Activated T-cell treated with anti-CD3 and anti-CD28 coated beads for 24 hours (primary cell): ENCODE measurements at places on chromosomes 2 and 18.

- DNase-seq, result no peak
These were observed 9.2 kb upstream of the CD28 start for GRCh38 chr2:203697190-203697589.

GRCh38 chr2:219286436-219287115 is 7.4 kb downstream of the DNAJB2 start:
- no peak for DNase-seq

GRCh38 chr18:34493099-34493544 is 217.0 kb upstream of the DTNA start:
- peak; percentile 2 for DNase-seq

- DNase-seq, result no peak
These were observed 136.9 kb downstream of the MAIP1 start for GRCh38 chr2:200092235-200092634.

DNA sequence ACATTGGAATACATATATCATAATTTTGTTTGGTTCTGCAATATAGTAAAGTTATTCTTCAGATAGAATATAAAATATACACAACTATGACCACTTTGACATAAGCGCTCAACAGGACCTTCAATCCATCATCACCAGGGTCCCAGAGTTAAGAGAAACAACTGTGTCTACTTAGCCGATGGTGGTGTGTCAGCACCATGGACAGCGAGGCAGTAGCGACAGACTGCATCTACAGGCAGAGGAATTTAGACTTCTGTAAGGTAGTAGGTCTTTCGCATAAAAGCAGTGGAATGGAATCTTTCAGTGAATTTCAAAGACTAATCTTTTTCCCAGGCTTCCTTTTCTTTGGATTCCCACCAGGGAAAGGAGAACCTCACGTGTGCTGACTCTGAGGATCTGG is 20.5 kb upstream of the LRPPRC start:
- no peak for DNase-seq

DNA sequence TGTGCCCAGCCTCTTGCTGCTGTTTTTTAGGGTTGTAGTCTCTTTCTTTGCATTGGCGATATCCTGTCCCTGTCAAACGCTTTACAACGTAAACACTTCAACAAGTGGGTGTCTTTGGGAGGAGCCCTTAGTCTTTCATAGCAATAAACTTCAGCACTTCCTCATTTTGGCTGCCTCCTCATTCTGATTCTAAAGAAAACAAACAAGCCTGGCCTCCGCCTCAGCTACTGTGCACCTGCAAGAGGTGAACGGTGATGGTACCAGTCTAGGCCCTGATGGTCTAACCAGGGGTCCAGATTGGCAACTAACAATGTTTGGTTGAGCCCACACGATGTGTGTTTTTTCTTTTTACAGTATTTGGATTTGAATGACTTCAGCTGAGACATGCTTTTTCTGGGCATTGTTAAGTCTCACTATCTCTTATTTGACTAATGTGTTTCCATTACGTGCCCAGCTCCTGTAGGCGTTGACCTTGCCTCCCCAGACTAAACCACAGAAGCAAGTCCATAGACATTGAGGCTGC is 53.2 kb upstream of the CUL3 start:
- DNase-seq, result no peak

- DNase-seq, result no peak
These were observed 236.0 kb downstream of the SH3BP4 start for GRCh38 chr2:235187806-235188205.

DNA sequence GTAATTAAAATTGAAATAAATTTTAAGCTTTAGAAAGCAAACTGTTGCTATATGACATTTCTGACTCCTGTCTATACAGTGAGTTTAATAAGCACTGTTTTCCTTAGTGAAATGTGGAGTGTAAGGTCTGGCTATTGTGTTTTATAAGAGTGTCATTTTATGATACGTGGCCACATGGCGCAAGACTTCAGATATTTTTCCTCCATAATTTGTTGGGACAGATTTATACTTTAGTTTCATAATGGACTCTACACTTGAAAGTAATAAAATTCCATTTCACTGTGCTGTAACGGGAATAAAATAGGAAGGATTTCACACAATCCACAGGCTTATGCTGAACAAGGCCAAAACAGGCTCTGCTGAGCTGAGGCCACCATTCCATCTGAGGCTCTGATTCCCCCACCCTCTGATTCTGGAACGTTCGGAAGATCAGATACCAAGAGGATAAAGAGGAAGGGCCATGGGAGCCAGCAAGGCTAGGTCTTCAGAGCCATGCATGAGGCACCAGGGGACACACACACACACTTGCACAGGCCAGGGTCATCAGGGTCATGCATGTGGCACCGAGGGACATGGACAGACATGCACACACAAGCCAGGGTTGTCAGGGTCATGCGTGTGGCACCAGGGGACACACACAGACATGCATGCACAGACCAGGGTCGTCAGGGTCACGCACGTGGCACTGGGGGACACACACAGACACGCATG is 35.6 kb downstream of the HDAC4 start:
- DNase-seq, result no peak

GRCh38 chr18:40094441-40094840 is 1860.6 kb upstream of the PIK3C3 start:
- DNase-seq, result no peak

DNA sequence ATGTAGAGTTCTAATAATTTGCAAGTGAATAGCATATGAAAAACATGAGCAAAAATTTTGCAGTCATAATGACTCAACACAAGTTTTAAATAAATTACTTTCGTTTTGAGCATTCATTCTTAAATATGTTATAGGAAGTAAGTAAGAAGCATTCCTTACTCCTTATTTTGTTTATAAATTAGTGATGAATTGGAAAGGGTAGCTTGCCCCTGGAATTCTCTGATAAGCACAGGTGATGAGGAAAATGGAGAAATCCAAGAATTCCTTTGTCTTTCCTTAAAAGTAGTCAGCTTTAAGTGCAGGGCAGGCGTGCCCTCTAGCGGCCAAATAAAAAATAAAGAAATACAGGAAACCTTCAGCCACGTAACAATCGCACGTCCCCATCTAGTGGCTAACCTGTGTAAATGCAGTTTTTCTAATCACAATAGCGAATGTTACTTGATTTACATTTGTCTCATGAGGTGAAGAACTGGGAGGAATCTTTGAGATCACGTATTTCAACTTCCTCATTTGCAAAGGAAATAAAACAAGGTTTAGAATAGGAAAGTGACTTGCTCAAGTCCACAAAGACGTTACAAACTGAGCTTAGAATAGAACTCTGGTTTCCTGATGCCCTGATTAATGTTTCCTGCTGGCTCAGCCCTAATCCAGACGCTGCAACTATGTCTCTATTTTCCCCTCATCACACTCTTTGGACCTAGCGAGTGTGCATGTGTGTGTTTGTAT is 47.2 kb upstream of the ZNG1B start:
- DNase-seq, result peak; percentile 54

GRCh38 chr2:196113061-196113974 is 44.7 kb upstream of the DNAH7 start:
- no peak for DNase-seq

DNA sequence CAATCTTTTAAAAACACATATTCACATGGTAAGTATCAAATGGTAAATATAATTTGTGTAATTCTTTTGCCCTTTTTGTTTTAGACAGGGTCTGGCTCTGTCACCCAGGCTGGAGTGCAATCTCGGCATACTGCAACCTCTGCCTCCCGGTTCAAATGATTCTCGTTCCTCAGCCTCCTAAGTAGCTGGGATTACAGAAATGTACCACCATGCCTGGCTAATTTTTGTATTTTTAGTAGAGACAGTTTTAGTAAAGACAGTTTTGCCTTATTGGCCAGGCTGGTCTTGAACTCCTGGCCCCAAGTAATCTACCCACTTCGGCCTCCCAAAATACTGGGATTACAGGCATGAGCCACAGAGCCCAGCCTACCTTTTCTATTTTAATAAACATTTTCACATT is 182.2 kb downstream of the MYCN start:
- DNase-seq, result no peak

- DNase-seq, result no peak
These were observed 74.4 kb downstream of the KIAA1328 start for GRCh38 chr18:36903215-36903928.

DNA sequence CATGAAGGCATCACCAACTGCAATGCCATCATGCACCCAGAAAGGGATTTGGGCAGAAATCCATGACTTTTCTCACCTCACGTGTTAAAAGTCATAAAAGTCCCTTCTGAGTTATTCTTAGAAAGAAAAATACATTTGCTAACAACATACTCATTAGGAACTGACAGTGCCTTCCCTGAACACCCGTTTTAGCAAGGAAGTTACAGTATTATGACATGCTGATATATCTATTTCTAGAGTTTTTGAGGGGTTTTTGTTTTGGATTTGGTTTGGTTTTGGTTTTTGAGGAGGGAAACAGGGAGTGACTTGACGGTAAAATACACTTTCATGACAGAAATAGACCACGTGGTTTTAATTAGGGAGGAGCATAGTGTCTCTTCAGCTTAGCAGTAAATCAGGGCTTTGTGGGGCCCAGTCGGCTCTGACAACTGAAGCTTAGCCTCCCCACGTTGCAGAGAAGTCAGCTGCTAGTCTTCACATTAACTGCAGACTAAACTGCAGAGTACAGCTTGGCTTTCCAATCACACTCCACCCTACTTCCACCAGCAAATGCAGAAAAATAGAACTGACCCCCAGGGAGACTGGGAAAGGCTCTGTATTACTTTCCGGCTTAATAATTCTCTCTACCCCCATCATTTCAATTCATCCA is 141.4 kb downstream of the FAM124B start:
- no peak for DNase-seq

DNA sequence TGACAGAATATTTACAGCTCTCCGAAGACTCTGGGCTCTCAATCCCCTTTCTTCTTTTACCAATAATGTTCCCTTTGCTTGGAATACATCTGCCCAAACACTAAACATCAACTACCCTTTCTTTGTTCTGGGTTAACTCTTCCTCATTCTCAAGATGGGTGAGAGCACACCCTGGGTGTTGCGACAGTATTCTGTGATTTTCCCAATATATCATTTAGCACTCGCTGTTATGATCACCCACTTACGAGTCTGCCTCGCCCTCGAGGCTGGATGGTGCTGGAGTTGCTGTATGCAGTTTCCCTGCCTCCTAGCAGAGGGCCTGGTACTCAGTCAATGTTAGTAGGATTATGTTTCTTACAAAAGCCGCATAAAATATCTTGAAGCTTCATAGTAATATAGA is 93.2 kb downstream of the SOCS6 start:
- no peak for DNase-seq

DNA sequence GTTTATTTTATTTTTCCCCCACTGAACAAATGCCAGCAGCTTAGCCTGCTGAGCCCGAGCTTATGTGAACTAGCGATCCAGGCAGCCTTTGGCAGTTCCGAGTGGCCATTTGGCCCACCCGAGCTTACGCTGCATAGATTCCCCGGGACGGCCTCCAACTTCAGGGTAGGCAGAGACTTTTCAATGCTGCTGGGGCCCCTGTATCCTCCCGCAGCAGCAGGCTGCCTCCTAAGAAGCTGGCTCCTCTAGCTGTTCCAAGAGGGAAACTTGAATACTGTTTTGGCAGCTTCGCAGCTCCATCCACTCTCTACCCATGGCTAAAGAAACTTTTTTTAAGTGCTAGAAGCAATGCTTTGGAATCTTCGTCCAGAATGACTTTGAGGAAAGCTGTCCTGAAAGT is 295.2 kb downstream of the SS18 start:
- no peak for DNase-seq

GRCh38 chr2:46615986-46616485 is 136.7 kb downstream of the TMEM247 start:
- DNase-seq, result no peak

DNA sequence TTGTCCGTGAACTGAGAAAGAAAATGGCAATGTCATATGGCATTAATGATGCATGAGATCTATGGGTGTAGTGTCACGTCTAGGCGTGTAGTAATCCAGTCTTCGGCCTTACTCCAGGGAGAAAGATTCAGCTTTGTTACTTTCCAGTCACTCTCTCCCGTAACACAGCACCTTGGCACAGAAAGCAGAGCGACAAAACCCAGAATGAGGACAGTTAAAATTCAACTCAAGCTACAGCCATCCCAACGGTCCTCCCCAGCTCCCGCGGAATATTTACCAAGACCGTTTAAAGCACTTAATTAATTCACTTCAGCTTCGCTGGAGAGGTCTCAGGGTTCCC is 797 bp upstream of the CRIM1 start:
- no peak for DNase-seq

GRCh38 chr2:44952143-44952805 is 10.8 kb downstream of the SIX3 start:
- DNase-seq, result no peak

DNA sequence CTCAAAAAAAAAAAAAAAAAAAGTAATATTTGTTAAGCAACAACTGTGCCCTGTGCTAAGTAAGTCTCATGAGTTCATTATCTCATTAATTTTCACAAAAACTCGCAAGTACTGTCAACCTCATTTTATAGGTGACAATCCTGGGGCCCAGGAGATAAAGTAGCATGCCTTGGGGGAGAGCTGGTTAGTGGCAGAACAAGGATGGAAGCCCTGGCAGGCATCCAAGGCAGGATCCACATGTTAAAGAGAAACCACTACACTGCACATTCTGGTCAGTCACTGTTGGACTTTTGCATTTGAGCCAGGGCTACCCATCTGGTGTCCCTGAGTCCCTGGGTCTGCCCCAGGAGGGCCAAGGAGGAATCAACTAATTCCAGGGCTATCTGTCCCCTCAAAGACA is 54.6 kb downstream of the ZFP36L2 start:
- no peak for DNase-seq

GRCh38 chr2:196322973-196323810 is 151.8 kb upstream of the STK17B start:
- no peak for DNase-seq

DNA sequence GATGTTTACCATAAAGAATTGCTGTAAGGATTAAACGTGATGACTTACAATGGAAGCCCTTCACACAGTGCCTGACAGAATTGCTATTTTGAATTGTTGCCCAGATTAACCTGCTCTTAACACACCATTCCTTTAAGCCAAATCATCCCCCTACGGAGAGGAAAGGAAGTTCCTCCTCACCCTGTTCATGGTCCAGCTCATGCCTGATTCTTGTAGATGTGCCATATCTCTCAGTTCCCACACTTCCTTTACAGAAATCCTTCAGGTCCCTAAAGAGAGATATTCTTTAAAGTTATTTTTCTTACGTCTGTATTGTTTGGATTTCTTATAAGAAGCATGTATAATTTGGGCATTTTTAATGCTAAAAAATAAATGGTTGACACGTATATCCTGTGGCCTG is 127.5 kb upstream of the DAPL1 start:
- DNase-seq, result no peak

- DNase-seq, result no peak
These were observed 9.1 kb downstream of the MAT2A start for GRCh38 chr2:85547859-85548607.

- no peak for DNase-seq
These were observed 48.2 kb upstream of the BIN1 start for GRCh38 chr2:127155028-127155581.

- DNase-seq, result no peak
These were observed 172.5 kb downstream of the NCK2 start for GRCh38 chr2:105917226-105917625.

- DNase-seq, result no peak
These were observed 1.4 kb downstream of the SPATS2L start for GRCh38 chr2:200307724-200308545.
